ENCODE measurements at places on chromosomes 7 and 10.

DNA sequence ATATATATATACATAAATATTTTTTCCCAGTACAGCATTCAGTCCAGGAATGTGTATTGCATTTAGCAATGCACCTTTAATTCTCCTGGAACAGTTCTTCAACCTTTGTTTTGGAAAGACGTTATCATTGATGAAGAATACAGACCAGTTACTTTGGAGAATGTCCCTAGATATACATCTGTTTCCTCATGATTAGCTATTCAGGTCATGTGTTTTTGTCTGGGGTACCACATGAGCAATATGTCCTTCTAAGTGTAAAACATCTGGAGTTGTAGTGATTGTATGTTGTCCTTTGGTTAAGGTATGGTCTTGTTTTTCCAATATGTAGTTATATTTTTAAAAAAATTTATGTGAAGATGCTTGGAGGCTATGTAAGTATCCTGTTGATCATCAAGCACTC is 10.2 kb downstream of the BZW2 start:
- DNase-seq, result no peak

GRCh38 chr7:115911465-115911864 is 119.1 kb downstream of the TFEC start:
- no peak for DNase-seq

DNA sequence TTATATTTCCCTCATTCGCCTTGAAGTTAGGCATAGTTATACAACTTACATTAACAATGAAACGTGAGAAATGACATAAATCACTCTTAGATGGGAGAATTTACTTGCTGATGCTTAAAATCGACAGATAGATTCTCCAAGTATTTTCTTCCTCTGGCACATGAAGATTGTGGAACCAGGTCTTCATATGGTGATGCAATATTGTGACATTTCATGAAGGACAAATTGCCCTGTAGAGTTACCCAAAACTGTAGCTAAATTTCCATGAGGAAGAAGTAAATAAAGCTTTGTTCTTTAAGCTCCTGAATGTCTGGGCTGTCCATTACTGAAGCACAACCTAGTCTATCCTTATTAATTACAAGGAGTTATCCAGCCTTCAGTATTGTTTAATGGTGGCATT is 353.1 kb downstream of the THSD7A start:
- DNase-seq, result no peak

- no peak for DNase-seq
Observed at GRCh38 chr10:79435271-79436065, 10.0 kb downstream of the ZCCHC24 start.

DNA sequence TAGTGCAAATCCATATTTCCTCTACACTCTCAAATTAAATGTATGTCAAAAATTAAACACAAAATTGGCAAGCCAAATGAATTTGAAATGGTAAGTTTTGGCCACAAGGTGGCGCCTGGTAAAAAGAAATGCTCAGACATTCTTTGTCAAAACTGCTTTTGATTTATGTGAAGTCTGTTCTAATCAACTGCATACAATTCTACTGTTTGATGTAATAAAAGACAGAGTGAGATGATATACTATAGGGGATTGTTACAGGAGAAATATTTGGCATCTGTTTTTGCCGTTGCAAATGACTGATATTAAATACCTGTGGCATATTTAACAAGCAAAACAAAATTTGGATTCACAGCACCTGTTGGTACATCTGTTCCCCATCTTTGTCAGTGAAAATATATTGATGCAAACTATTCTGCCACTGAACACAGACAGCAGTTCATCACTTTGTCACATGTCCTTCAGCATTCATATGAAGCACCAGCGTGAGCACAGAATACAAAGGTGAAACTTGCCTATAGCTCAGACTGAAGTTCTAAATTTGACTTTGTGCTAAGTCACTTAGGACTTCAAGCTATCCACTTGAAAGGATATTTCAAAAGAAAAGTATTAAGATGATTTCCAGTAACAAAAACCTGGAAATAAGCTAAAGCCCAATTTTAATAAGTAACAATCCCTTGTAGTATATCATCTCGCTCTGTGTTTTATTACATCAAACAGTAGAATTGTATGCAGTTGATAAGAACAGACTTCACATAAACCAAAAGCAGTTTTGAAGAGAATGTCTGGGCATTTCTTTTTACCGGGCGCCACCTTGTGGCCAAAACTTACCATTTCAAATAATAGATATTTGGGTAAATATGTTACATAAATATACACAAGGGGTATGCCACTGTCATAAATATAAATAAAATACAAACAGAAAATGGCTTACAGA is 10.2 kb upstream of the CH25H start:
- DNase-seq, result peak; percentile 79

DNA sequence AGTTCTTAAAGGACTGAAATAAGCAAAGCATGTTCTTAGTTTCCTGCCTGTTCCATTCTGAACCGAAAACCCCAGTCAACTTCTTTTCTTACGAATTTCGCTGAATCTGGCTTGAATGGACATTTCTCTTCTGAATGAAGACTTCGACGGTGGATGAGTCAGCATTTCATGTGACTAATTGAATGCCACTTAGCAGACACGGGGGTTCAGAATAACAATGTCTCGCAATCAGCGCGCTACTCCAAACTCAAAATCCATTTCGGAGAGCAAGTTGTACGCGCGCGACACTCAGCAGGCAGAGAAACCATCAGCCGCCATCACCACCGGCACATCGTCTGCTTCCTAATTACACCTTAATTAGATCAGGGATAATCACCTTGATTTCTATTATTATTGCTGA is 239.0 kb upstream of the KLF6 start:
- DNase-seq, result no peak

GRCh38 chr10:124446830-124447750 is 2.7 kb downstream of the NKX1-2 start:
- DNase-seq, result no peak

- DNase-seq, result no peak
Observed at GRCh38 chr10:6204063-6204340, 1.3 kb downstream of the PFKFB3 start.

DNA sequence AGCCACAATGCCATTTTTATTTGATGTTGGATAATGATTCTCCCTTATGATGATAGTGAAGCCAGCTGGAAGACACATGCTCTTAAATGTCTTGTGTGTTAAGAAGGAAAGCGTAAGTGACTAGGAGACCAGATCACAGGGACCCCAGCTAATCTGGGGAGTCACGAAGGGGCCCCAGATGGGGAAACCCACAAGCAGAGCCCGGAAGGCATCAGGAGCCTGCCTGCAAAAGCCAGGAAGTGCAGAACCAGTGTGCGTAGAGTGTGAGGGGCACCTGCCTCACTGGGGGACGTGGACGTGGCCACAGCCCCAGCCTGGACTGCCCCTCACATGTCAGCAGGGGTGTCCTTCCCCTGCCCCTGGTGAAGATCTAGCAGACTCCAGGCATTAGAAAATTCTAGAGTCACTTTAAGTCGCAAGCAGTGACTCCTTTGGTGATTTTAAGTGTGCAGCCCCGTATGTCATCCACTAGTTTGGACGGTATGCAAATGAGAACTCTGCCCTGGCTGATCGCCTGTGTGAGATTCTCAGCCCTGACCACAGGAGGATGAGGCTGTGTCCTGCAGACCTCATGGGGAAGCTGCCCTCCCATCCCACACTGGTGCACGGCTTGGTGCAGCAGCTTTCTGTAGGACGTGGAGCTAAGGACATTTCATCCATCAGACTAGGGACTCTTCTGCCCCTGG is 243.0 kb downstream of the WDR37 start:
- DNase-seq, result peak; percentile 44

GRCh38 chr7:80957226-80957777 is 38.5 kb upstream of the SEMA3C start:
- no peak for DNase-seq

GRCh38 chr7:130293521-130293920 is 560 bp downstream of the CPA4 start:
- DNase-seq, result no peak

- DNase-seq, result no peak
Observed at GRCh38 chr7:131381069-131381838, 53.6 kb downstream of the MKLN1 start.

GRCh38 chr10:57830877-57831560 is 436.7 kb downstream of the IPMK start:
- no peak for DNase-seq

GRCh38 chr7:105319578-105319977 is 69.1 kb downstream of the SRPK2 start:
- no peak for DNase-seq

- DNase-seq, result no peak
Observed at GRCh38 chr7:85074-85882, 107.1 kb upstream of the FAM20C start.

GRCh38 chr10:60870416-60870728 is 73.6 kb downstream of the RHOBTB1 start:
- no peak for DNase-seq

GRCh38 chr7:131329176-131329570 is 1.5 kb downstream of the MKLN1 start:
- DNase-seq, result no peak

GRCh38 chr7:39360038-39360437 is 206.2 kb upstream of the YAE1 start:
- no peak for DNase-seq

DNA sequence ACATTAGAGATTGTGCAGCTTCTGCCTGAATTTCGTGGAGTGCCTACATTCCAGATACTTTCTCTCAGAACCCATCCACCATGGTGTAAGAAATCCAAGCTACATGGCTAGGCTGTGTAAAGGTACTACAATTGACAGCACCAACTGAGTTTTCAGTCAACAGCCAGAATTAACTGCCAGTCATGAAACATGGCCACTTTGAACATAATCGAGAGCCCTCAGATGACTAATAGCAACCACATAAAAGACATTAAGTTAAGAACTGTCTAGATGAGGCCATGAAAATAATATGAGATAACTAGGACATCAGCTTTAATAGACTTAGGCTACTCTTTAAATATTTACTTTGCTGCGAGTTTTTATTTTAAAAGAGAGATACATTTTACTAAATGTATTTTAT is 1106.8 kb upstream of the LRRTM3 start:
- no peak for DNase-seq

- DNase-seq, result no peak
Observed at GRCh38 chr7:81234896-81235295, 316.0 kb upstream of the SEMA3C start.

DNA sequence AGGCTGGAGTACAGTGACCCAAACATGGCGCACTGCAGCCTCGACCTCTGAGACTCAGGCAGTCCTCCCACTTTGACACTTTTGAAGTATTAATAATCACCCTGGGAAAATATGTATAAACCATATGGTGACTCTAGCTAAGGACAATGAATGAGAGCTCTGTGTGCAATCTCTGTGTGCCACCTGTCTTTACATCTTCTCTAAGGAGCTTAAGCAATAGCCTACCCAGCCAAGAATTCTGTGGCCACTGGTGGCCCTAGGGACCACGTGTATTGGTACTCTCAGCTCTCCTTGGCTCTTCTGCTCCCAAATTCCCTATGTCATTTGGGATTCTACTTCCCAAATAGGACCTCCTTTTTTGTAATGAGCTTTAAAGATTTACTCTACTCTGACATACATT is 23.7 kb downstream of the FGF8 start:
- no peak for DNase-seq

GRCh38 chr7:71408271-71408670 is 276.3 kb downstream of the GALNT17 start:
- DNase-seq, result no peak

DNA sequence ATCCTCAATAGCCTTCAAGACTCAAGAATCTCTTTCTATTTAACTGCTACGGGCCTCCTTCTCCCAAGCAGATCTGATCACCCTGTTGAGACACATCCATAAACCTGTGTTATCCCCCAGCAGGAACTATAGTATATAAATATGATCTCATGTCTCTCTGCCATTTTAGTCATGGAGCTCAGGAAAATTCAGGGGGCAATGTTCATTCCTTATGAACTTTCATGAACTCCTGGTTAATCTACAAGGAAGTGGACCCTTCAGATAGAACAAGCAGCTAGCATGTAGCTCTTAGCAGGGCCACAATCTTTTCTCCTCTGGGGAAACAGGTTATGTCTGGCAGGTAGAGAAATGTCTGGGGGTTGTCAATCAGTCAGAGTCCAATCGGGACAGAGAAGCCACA is 8.9 kb downstream of the PRR15 start:
- DNase-seq, result no peak

GRCh38 chr7:147911201-147911601 is 679.4 kb upstream of the C7orf33 start:
- peak; percentile 67 for DNase-seq

GRCh38 chr7:106178593-106179134 is 66.6 kb upstream of the SYPL1 start:
- DNase-seq, result no peak
